ENCODE measurements at places on chromosomes 12 and 14.

- no peak for DNase-seq
Measured at GRCh38 chr12:80937391-80938238, at the start of gene LIN7A. Gene LIN7A (minus strand): TSS chr12:80937934. CDS start chr12:80937722, 212 bp downstream.

- DNase-seq: no peak
Measured at GRCh38 chr12:132197581-132198354, 53.5 kb downstream of the NOC4L start.

- no peak for DNase-seq
Measured at GRCh38 chr14:27890259-27890658, 876.3 kb upstream of the FOXG1 start.

GRCh38 chr12:105321125-105321524, 9.4 kb upstream of the C12orf75 start:
- DNase-seq: no peak

GRCh38 chr14:90398315-90398839, 1.5 kb downstream of the CALM1 start:
- DNase-seq: peak; percentile 24

DNA sequence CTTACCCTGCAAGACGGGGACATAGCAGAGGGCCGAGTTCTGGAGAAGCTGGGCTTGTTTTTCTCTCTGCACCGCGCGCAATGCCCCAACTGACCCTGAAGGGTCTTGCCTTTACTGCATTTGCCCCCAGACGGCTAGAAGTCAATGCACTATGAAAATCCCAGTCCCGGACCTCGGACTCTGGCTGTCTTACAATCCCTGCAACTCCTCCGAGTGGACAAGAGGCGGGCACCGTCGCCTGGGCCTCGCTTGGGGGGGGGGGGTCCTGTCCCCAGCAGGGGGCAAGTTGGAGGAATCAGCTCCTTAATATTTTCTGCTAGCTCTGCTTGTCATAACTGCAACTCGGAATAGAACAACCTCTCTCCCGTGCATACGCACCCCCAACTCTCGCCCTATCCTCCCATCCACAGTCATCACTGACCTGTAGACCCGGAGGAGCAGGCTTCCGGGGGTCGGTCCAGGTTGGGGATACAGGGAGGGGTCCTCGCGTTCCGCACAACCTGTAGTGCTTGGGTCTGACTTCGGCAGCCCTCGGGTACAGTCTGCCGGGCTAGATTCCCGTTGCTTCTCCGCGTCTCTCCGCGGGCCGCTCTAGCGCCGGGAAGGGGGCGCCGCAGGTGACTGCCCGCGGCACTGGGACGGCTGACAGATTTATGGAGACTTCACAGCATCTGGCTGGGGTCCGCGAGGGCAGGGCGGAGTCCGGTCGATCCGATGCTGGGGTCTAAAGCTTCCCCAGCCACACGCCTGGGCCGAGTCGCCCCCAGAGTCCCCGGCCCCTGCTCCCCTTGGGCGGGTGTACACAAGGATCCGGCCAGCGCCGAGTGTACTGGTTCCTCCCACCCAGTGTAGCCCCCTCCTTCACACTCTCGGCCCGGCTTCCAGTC, 3.3 kb upstream of the PAX9 start:
- no peak for DNase-seq

Measured in stimulated activated CD4-positive, alpha-beta T cell treated with anti-CD3 and anti-CD28 coated beads, Interleukin-1b, Interleukin-23, amount 100 ng/mL, for 4 hours (primary cell).